ENCODE measurements at places on chromosomes 3 and 15. TPM values are rescaled to one million over a fixed set of nuclear protein-coding genes. Genes with fewer than 3 reads are reported as not detected.

LMAN1L gene
- total RNA-seq = 1.6 TPM

GOLGA8G gene
- 0.03 TPM for total RNA-seq

- H3K4me3 ChIP-seq = no peak overlapping the region
- H3K4me1 ChIP-seq = no peaks in the 10 kb centered on the region
Measured at GRCh38 chr3:113035387-113035982, 44.7 kb downstream of the GTPBP8 start.

GRCh38 chr3:14914779-14915117 is 32.6 kb upstream of the NR2C2 start:
- no peaks in the 10 kb centered on the region for H3K4me1 ChIP-seq
- H3K27ac ChIP-seq = no peak overlapping the region
- peaks cover 32% of the 10 kb centered on the region for H3K27me3 ChIP-seq
- no peak for DNase-seq

- H3K4me1 ChIP-seq = no peaks in the 10 kb centered on the region
- H3K4me3 ChIP-seq = no peak overlapping the region
- H3K27me3 ChIP-seq = no peaks in the 10 kb centered on the region
- DNase-seq = no peak
- H3K36me3 ChIP-seq = no peaks in the 10 kb centered on the region
Measured at GRCh38 chr3:35505772-35506171, 133.6 kb upstream of the ARPP21 start.

DNA sequence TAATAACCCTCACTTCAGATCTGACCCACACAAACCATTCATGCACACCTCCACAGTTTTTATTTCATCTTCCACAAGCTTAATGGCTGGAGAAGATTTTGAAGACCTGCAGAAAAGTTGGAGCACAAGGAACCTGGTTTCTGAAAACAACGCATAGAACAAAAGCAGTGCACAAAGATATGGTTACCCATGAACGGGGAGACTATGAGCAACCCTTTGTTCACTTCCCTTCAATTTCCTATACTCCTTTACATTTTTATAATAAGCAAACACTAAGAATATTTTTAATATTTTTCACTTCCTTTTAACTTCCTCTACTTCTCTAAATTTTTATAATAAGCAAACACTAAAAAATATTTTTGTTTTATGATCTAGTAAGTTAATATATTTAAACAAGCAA is 103.5 kb upstream of the UBE2E2 start:
- no peak overlapping the region for H3K4me3 ChIP-seq
- DNase-seq = no peak
- no peaks in the 10 kb centered on the region for H3K4me1 ChIP-seq
- no peaks in the 10 kb centered on the region for H3K36me3 ChIP-seq

- H3K4me1 ChIP-seq = no peaks in the 10 kb centered on the region
- no peaks in the 10 kb centered on the region for H3K27me3 ChIP-seq
- DNase-seq = no peak
- H3K4me3 ChIP-seq = no peak overlapping the region
Measured at GRCh38 chr3:22960105-22960984, 242.8 kb upstream of the UBE2E2 start.

GRCh38 chr3:95438274-95438673 is 1375.4 kb downstream of the NSUN3 start:
- H3K36me3 ChIP-seq = no peaks in the 10 kb centered on the region
- H3K27ac ChIP-seq = no peak overlapping the region
- DNase-seq = no peak
- no peak overlapping the region for H3K4me3 ChIP-seq

DNA sequence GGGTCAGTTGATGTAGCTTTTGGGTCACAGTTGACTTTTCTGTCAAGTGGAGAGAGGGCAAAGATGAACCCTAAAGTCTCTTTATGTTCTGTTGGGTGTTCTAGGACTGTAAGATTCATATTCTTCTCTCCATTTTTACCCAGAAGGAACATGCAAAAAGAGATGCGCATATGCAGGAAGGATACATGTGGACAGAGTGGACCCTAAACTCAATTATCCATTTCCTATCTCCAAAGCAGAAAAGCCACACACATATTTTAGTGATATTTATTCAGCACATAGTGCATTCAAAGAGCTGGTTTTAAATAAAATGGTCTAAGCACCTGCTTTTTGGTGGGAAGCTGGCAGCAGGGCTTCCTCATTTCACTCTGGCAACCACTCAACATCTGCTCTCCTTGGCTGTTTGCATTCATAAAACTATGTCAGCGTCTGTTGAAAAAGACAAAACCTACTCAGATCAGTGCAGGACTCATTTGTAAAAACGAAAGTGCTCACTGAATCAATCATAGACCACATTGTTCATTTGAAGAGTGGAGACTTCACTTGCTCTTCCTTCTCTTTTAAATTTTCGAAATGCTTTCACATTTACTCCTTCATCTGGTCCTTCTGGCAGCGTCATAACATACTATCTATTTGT is 96.6 kb downstream of the SEMA6D start:
- peaks cover 2% of the 10 kb centered on the region for H3K27me3 ChIP-seq
- no peak overlapping the region for H3K27ac ChIP-seq
- H3K36me3 ChIP-seq = no peaks in the 10 kb centered on the region
- no peak for DNase-seq
- H3K4me3 ChIP-seq = no peak overlapping the region
- no peaks in the 10 kb centered on the region for H3K4me1 ChIP-seq
